ENCODE measurements at places on chromosomes 4 and X.

GRCh38 chr4:2341911-2342652, 76.4 kb downstream of the ZFYVE28 start:
- DNase-seq, result no peak

GRCh38 chr4:77711469-77711868, 105.8 kb downstream of the CXCL13 start:
- no peak for DNase-seq

DNA sequence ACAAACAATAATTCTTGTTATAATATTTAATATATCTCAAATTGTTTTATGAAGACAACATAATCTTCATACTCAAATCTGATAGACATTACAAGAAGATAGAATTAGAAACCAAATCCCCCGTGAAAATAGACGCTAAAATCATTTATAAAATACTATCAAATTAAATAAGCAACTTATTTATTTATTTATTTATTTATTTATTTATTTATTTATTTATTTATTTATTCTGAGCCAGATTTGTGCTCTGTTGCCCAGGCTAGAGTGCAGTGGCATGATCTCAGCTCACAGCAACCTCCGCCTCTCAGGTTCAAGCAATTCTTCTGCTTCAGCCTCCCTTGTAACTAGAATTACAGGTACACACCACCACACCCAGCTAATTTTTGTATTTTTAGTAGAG, 294.9 kb upstream of the MAGEC2 start:
- DNase-seq, result no peak

- no peak for DNase-seq
These were observed 43.6 kb downstream of the STARD8 start for GRCh38 chrX:68690936-68691501.

GRCh38 chr4:87811977-87812376, 12.6 kb downstream of the IBSP start:
- no peak for DNase-seq

- no peak for DNase-seq
These were observed 2.1 kb downstream of the OGT start for GRCh38 chrX:71534773-71535544.

GRCh38 chr4:176886135-176886534, 93.4 kb upstream of the VEGFC start:
- DNase-seq, result no peak

- DNase-seq, result no peak
These were observed at the start of gene SNCA for GRCh38 chr4:89836897-89837384. Gene SNCA, minus strand, starts transcription at chr4:89837161. Its CDS starts 1,494 bp downstream, at chr4:89835667.

DNA sequence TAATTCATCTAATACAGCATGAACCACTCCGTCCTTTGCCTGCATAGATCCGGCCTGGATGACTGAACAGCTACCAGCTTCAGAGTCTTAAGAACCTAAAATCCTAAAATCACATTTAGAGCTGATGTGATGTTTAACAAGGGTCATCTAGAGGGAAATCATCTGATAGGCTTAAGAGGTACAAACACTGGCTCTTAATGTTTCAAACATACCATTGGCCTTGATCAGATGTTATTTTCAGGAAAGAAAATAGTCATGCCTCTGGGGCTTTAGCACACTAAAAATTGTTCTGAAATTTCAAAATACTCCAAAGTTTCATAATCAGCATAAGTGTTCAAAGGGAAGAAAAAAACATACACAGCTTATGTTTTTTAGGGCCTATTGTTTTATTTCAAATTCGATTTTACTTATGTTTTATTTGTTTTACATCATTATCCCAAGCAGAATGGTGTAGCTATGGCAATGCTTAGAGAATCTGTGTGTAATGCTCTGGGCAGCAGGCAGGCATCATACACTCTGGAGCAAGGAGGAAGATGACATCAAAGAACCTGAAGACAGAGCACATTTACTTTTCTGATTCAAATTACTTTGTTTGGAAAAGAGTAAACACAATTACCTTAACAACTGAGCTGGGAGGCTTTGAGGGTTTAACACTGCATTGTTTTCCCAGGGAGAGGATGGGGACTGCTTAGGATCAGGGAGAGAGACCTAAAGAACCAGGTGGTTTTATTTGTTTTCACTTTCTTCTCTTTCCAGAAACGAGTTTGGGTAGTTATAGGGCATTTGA, 25.3 kb upstream of the LEF1 start:
- DNase-seq, result no peak

- no peak for DNase-seq
These were observed 38.6 kb downstream of the MTMR1 start for GRCh38 chrX:150731795-150732194.

DNA sequence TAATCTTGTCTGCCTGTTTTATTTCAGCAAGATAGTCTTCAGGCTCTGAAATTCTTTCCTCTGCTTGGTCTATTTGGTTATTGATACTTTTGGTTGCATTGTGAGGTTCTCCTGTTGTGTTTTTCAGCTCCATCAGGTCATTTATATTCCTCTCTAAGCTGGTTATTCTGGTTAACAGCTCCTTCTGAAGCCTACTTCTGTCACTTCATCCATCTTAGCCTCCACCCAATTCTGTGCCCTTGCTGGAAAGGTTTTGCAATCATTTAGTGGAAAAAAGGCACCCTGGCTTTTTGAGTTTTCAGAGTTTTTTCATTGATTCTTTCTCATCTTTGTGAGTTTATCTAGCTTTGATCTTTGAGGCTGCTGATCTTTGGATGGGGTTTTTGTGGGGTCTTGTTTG, 647.7 kb downstream of the SPRY1 start:
- DNase-seq, result no peak

DNA sequence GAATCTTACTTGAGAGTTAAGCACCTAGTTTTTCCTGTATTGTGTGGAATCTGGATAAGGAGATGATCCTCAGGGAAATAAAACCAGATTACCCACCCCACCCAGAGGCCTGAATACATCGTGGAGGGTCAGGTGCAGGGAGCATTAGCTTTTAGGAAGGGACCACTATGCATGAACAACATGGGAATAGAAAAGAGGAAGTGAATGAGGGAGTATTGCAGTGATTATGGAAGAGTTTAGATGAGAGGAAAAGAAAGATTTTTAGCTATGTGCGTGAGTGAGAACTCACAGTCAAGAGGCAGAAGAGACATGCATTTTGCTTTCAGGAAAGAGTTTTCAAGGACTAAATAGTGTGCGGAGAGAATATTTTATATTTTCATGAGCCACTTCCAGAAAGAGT, 222.3 kb upstream of the S100G start:
- no peak for DNase-seq

DNA sequence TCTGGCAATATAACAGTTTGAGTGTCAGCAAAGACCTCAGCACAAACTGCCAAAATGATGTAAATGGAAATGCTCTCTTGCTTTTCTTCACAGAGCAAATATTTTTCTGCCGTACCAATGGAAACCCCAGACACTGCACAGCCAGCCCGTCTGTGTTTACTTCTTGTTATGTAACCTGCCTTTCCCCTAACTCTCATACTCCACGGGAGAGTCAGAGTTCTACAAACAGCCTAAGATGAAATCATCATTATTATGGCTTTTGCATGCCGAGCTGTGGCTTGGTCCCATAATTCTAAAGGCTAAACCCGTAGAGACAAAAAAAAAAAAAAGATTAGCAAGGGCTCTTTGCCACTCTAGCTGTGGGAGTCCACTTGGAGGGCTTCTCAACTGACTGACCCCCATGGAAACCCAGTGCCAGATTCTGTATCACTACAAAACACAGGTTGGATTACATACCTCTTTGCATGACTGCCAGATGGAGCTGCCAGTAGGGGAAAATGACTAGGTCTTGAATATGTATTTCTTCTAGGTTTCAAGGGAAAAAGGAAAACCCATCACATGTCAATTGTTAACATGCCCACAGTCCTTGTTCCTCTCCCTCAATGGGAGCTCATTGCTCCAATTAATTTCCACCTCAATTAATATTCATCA, 197.2 kb upstream of the CNKSR2 start:
- DNase-seq, result no peak

- no peak for DNase-seq
These were observed 155.6 kb downstream of the BTC start for GRCh38 chr4:74638689-74639088.

DNA sequence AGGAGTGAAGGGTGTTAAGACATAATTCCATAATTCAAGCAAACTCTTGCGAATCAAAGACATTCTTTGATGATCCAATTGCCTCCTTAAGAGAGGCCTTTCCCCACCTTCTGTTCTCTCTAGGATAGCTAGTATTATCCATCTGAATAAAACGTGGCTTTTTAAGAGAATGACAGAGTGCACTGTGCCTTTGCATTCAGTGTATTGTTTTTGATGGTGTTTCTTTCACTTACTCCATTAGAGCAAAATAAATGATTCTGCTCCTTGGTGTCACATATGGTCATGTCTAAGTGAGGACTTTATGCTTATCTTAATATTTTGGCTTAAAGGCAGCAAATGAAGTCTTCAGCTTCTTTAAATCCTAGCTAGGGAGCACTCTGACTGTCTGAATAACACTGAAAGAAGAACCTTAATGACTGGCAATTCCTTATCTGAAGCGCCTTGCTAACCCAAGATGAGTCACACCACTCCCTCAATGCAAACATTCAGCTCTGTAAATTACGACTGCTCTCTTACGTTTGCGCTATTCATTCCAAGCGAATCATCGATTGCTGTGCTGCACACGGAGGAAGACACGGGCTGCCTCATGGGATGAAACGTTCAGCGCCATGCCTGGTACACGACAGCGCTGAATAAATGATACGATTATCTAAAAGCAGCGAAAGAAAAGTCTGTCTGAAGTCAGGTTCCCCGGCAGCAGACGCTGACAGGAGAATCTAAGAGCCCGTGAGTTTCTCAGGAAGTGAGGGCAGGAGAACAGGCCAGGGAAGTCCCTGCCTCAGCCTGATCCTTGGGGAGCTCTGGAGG, 35.1 kb upstream of the GEMIN8 start:
- no peak for DNase-seq

DNA sequence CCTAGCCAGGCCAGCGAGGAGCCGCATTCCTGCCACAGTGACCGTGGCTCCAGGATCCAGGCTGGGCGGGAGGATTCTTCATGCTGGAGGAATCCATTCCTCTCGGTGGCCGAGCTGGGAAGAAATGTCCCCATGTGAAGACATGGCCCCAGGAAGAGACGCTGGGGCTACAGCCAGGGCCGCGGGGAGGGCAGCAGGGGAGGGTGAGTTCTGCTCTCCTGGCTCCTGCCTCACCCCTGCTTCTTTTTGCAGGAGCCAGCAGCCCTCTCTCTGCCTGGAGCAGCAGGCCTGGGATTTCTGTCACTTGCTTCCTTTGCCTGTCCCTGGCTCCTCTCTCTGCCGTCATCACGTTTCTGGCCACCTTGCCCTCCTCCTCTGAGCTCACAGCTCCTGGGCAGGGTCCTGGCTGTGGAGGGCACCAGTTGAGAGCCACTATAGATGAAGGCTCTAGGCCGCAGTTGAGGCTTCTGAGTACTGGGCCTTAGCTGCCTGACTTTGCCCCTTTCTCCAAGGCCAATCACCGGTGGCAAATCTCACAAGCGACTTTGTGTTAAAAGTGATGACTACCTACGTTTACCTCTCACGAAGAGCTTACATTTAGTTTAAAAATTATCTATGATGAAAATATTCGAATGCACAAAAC, 48.3 kb downstream of the ENPP6 start:
- DNase-seq, result no peak

- no peak for DNase-seq
These were observed 124.0 kb upstream of the STIM2 start for GRCh38 chr4:26736621-26737020.

- no peak for DNase-seq
These were observed 83.8 kb downstream of the EGF start for GRCh38 chr4:109996526-109996925.

GRCh38 chr4:128558896-128559679, 250.4 kb upstream of the JADE1 start:
- no peak for DNase-seq

DNA sequence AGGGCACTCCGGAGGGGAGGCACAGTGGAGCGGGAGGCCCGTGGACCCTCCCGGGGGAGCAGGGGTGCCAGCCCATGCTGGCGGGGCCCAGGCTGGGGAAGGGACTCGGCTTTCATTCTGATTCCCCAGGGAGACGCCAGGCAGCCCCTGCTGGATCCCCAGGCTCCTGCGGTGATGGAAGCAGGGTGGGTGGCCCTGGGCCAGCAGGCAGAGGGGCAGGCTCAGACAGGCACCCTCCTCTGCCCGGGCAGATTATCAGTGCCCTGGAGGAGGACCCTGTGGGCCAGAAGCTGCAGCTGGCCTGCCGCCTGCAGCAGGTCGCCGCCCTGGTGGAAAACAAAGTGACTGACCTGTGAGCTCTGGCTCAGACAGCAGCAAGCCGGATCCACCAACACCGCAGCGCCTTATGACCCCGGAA, 2.1 kb upstream of the SRPK3 start:
- no peak for DNase-seq

DNA sequence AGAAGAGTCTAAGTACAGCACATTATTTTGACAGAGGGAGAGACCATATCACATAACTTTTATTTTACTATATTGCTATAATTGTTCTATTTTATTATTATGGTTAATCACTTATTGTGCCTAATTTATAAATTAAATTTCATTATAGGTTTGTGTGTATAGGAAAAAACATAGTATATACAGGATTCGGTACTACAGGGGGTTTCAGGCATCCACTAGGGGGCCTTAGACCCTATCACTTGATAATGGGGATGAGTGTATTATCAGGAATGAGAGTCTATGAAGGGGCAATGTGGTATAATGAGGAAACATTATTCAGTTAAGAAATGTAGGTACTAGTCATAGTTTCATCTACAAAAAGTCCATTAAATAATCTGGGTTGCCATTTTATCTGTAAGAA, 833.1 kb downstream of the C4orf33 start:
- DNase-seq, result no peak

GRCh38 chrX:74340051-74340450, 36.1 kb downstream of the ZCCHC13 start:
- DNase-seq, result no peak

DNA sequence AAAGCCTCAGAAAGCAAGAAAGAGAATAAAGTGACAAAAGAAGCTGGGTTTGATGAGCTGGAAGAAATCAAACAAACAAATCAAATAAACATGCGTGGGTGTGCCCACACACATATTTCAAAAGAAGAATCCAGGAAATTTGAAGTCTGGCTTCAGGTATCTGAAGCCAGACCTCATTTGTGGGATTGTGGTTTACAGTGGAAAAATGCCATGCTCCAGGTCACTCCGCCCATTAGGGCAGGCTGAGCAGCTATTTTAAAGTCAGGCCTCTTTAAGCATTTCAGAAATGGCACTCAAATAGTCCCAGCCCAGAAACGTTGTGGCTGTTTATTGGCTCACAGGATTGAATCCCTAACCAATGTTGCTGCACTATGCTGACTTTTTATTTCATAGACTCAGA, 226.1 kb upstream of the F9 start:
- no peak for DNase-seq

DNA sequence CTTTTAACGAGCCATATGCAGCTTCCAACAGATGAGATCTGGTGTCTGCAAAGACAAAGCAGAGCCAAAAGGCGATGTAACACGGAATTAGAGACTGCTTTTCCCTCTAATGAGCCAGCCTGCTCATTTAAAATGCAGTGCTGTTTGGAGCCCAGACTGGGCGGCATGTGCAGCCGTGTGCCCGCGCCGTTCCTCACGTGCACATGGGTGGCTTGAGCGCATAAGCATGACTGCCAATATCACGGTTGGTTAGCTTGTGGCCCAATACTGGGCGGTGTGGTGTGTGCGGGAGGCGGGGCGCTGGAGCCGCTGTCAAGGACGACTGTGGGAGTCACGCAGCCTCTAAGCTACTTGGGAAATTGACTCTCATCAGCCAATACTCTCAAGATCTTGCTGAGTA, 87.0 kb upstream of the SCOC start:
- no peak for DNase-seq
